ENCODE measurements at places on chromosomes 13 and 19.

GRCh38 chr13:23180711-23181110, at the start of gene SGCG:
Gene SGCG (plus strand): TSS chr13:23180979. CDS start chr13:23203695, 22,716 bp downstream.
- no peak for DNase-seq

GRCh38 chr19:57165846-57166245, 1.4 kb downstream of the DUXA start:
- no peak for DNase-seq

- no peak for DNase-seq
Measured at GRCh38 chr19:11693505-11694499, 44.9 kb downstream of the ZNF823 start.

DNA sequence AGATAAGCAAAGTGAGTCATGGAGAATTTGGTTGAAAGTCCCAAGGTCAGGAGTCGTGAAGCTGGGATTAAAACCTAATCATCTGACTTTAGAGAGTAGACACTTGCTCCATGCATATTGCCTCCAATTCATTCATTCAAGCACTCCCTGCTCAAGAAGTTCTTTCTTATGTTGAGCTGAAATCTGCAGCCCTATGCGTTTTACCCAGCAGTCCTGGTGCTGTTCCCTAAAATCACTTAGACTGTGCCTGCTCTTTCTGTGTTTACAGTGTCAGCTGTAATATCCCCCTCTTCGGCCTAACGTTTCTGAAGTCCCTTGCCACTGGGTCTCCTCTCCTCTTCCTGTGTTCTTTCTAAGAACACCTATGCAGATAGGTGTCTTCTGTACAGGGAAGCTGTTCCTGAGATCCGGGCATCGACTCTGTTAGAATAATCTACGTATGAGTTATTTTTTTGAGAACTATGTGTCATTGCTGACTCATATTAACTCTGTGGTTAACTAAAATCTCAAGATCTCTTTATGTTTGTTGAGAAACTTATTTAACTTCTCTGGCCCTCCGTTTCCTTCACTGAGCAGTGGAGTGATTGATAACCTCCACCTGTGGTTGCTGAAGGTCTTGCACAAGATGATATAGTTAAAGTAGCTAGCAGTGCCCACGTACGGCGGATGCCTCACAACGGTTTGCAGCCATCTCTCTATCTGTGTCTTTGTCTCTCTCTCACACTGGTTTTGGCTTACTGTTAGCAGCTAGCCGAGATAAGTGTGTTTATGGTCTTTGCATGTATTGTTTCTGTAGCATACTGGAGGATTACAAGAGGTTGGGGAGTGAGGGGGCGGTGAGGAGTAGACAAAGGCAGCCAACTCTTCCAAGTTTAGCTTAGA, 4.7 kb downstream of the ALOX5AP start:
- DNase-seq = no peak

- no peak for DNase-seq
Measured at GRCh38 chr13:87398047-87398446, 273.1 kb upstream of the SLITRK5 start.

DNA sequence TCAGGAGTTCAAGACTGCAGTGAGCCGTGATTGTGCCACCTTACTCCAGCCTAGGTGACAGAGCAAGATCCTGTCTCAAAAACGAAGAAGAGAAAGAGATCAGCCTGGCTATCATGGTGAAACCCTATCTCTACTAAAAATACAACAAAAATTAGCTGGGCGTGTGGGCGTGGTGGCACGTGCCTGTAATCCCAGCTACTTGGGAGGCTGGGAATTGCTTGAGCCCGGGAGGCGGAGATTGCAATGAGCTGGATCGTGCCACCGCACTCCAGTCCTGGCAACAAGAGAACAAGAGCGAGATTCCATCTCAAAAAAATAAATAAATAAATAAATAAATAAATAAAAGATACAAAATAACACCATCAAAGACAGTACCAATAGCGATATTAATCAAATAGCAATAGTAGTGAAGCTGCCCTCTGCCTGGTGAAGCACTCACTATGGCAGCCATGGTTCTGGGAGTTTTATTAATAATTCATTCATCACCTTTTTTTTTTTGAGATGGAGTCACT, 53.9 kb downstream of the NFIC start:
- no peak for DNase-seq

DNA sequence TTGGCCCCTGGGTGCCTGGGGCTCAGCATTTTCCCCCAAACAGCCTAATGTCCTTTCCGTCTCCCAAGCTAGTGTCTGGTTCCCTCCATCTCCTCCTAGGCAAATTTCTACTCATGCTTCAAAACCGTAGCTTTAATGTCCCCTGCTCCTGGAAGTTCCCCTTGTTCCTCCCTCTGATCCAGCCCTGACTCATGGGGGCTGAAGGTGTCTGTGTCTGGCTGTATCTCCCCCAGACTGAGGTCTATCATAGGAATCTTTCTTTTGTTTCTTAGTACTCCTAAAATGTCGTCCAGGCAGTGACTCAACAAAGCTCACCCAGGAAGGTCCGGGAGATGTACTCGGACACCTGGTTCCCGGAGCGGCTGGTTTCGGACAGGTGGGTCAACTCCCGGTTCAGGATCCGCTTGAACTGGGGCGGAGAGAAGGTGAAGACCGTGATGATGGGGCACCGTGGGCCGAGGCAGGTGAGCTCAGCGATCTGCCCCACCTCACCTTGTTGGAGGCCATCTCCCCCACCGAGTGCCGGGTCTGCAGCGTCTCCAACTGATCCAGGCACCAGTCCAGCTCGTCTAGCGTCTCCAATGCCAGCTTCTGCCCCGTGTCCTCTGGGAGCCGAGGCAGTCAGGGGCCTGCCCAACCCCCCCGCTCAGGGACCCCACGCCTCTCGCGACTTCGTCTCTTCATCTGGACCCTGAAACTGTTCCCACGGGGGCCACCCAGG, 6.2 kb downstream of the PDE4C start:
- DNase-seq = no peak

DNA sequence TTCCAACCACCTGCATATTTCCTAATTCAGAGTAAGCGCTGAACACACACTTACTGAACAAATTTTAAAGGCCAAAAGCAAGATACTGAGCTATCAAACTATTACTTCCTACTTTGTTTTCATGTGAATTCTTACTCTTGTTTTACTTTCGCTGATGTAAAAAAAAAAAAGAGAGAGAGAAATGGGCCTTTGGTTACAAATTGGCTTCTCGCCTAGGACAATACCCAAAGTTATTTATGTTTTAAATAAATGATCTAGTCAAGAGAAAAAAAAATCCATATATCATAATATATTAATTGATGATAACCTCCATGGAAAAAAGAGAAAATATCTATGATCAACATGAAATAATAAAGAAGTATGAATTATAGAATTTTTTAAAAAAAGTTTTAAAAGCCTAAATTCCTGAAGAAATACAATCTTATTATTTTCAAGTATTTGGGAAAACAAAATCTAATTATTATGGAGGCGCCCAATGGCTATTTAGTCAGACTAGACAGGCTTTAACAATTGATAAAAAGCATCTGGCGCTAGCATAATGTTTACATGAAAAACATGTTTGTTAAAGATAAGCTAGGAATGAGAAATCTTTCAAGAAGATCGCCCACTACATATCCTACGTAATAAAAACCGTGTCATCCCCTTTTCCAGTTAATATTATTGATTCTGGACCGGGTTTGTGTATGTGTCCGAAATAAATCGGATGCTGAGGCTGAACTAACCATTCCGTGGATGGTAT, 9.0 kb downstream of the COL4A1 start:
- no peak for DNase-seq

DNA sequence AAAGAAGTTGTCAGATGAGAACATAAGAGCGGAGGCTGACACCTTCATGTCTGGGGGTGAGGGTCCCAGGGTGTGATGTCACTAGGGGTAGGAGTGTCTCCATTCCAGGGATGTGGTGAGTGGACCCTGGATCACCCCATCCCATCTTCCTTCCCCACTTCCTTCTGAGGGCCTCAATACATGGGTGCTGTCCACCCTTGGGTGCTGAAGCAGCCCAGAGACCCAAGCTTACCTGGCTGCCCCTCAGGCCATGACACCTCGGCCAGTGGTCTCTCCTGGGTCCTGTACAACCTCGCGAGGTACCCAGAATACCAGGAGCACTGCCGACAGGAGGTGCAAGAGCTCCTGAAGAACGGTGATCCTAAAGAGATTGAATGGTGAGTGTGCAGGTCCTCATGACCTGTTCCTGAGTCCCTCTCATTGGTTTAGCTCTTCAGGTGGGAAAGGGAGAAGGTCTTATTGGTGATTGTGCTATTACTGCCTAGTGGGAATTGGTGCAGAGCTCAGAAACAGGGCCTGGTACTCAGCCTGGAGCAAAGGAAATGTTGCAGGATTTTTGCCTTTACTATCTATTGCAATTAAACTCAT, 37.7 kb upstream of the CYP4F8 start:
- no peak for DNase-seq

- DNase-seq = no peak
Measured at GRCh38 chr13:89541091-89542030, 1806.1 kb upstream of the MIR17HG start.

GRCh38 chr19:2462635-2463421, 6.1 kb upstream of the LMNB2 start:
- DNase-seq = peak; percentile 81

GRCh38 chr19:43755256-43755801, 567 bp upstream of the SMG9 start:
- peak; percentile 73 for DNase-seq

GRCh38 chr19:41288673-41289530, 21.1 kb upstream of the CCDC97 start:
- no peak for DNase-seq

DNA sequence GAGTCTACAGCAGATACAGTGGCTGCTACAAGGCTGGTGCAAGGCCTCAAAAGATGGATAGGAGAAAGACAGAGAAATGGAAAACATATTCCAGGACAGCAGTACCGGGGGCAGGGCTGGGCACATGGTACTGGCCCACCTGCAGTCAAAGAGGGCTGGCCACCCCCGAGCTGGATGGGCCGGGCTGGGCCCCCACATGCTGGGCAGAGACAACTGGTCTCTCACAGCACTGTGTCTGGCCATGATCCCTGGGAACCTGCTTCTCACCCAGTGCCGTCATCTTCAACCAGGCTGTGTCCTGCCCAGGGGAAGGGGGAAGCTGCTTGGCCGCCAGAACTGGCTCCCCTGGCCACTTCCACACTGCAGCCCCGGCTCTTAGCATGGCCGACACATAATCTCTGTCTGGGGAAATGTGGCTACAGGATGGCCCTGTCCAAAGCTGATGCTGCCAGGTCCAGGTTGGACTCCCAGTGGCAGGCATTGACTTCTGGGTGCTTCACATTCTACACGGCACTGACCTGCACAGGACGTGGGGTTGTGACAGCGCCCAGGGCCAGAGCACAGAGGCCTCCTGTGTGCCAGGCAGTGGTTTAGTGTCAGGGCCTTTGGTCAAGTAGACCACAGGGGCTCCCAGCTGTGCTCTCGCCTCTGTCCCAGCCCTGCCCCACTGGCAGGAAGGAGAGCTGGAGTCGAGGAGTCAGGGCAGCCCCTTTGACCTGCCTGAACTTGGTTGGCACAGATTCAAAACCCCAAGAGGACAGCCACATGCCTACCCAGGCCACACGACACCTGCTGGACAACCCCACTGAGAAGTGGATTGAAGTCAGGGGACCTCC, 21.7 kb downstream of the PEPD start:
- DNase-seq = no peak

DNA sequence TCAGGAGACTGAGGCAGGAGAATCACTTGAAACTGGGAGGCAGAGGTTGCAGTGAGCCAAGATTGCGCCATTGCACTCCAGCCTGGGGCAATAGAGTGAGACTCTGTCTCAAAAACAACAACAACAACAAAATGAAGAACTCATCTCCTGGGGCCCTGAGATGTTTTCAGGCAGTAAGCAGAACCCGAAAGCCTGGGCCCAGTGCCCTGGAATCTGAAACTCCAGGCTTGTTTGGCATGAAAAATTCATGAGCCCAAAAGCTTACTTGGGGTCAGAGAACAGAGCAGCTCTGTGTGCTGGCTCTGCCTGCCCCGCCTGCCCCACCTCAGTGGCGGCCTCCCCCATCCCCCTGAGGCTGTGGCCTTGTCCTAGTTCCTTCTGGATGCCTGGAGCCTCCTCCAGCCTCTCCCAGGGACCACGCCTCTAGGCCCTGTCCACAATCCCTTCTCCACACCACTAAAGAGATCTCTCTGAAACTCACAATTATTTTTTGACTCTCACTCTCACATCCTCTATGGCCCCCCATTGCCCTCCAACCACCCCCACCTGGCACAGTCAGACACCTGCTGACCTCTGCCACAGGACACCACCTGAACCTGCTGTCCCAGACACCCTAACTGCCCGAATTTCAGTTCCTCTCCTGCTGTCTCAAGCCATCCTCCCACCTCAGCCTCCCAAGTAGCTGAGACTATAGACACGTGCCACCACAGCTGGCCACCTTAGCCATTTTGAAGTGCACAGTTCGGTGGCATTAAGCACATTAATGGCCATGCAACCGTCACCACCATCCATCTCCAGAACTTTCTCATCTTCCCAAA, 6.9 kb upstream of the AP1M2 start:
- DNase-seq = no peak

GRCh38 chr19:12205296-12205695, 42.4 kb downstream of the ZNF136 start:
- DNase-seq = no peak

GRCh38 chr19:51488491-51488890, 10.2 kb downstream of the CEACAM18 start:
- DNase-seq = no peak

DNA sequence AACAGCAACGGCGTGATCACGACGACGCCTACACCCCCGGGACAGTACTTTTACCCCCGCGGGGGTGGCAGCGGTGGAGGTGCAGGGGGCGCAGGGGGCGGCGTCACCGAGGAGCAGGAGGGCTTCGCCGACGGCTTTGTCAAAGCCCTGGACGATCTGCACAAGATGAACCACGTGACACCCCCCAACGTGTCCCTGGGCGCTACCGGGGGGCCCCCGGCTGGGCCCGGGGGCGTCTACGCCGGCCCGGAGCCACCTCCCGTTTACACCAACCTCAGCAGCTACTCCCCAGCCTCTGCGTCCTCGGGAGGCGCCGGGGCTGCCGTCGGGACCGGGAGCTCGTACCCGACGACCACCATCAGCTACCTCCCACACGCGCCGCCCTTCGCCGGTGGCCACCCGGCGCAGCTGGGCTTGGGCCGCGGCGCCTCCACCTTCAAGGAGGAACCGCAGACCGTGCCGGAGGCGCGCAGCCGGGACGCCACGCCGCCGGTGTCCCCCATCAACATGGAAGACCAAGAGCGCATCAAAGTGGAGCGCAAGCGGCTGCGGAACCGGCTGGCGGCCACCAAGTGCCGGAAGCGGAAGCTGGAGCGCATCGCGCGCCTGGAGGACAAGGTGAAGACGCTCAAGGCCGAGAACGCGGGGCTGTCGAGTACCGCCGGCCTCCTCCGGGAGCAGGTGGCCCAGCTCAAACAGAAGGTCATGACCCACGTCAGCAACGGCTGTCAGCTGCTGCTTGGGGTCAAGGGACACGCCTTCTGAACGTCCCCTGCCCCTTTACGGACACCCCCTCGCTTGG, 966 bp downstream of the JUNB start:
- peak; percentile 51 for DNase-seq

Measured in NCI-H774 (cell line).